Vein endothelial cell (primary cell): ENCODE measurements at places on chromosomes 6 and 20. TPM values are rescaled to one million over a fixed set of nuclear protein-coding genes. Genes with fewer than 3 reads are reported as not detected.

Gene PTCRA
- total RNA-seq: not detected in 2 replicates

Gene FABP7
- not detected in 2 replicates for total RNA-seq

Gene POM121L2
- not detected in 2 replicates for total RNA-seq

Gene APCDD1L
- 0.38 TPM in 1 of 2 replicates, not detected in the other for total RNA-seq

Gene ADGRB3
- total RNA-seq: not detected in 2 replicates

Gene SLC35D3
- not detected in 2 replicates for total RNA-seq

Gene GPR6
- total RNA-seq: not detected in 2 replicates

Gene ISM1
- total RNA-seq: not detected in 2 replicates

Gene SLC26A8
- 0.38 TPM in 1 of 2 replicates, not detected in the other for total RNA-seq

Gene PSORS1C2
- not detected in 2 replicates for total RNA-seq

Gene MRS2
- total RNA-seq: 27.4 and 27.8 TPM in 2 replicates

Gene TNF
- not detected in 2 replicates for total RNA-seq

Gene PGC
- not detected in 2 replicates for total RNA-seq

Gene METTL24
- not detected in 2 replicates for total RNA-seq

Gene CHRNA4
- total RNA-seq: not detected in 2 replicates

Gene VGLL2
- total RNA-seq: not detected in 2 replicates

Gene PLAGL2
- 6.9 and 7.5 TPM in 2 replicates for total RNA-seq
